ENCODE measurements at places on chromosomes 12 and 14. TPM values are rescaled to one million over a fixed set of nuclear protein-coding genes. Genes with fewer than 3 reads are reported as not detected.

DNA sequence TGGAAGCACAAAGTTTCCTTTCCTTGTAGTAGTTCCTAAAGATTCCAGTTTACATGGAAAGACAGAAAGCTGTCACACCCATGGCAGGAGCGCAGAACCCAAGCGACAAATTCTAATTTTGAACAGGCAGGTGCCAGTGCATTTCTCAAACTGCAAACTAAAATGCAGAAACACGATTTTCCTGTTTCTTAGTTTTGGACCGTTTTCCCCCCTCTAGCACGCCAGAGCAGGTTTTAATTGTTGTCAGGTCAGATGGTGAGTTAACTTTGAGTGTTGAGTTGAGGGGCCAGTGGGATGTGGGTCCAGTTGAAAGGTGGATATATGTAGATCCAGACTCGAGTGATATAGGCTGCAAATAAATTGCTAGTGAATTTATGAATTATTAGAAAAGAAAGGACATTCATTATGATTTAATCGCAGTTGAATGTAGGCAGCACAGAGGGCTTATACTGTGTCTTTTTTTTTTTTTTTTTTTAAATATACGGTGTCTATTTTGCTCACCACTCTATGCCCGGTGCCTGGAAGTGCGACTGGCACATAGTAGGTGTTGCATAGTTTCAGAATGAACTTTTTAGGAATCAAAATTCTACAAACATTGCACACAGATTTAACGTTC is 909 bp upstream of the ETFBKMT start:
- DNase-seq = no peak

GRCh38 chr12:91870872-91871707 is 274.6 kb downstream of the BTG1 start:
- peak; percentile 65 for DNase-seq

KIF5A gene
- total RNA-seq = 0.72 TPM

DNA sequence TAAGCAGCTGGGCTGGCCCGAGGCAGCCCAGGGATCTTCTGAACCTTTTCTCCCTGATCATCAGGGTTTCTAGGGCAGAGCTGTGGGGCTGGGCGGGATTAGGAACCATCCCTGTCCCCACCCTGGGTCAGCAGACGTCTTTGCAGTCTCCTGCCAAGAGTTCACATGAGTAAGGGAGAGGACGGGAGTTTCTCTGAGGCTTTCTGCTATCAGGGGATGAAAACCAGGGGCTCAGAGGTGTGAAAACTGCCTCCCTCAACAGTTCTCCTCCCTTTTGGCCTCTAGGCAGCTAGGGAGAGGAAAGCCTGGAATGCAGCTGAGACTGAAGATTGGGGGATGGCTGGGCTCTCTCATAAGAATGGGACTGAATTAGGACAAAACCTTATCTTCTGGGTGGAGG is 7.9 kb downstream of the ZNF385A start:
- no peak for DNase-seq

- DNase-seq = no peak
These were observed 179.7 kb downstream of the PDZRN4 start for GRCh38 chr12:41367726-41368405.

ART4 gene
- total RNA-seq = not detected

DNA sequence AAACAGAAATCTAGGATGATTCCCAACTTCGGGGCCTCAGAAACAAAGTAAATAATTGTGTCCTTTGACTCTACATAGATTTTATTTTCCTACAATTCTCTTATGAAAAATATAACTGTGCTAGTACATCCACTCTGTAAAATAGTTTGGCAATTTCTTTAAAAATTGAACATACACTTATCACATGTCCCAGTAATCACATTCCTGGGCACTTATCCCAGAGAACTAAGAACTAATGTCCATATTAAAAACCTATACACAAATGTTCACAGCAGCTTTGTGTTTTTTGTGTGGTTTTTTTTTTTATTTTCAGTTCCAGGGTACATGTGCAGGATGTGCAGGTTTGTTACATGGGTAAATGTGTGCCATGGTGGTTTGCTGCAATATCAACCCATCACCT is 99.0 kb downstream of the KCNH5 start:
- DNase-seq = no peak

GARIN6 gene
- not detected for total RNA-seq

OR5AU1 gene
- not detected for total RNA-seq

DNA sequence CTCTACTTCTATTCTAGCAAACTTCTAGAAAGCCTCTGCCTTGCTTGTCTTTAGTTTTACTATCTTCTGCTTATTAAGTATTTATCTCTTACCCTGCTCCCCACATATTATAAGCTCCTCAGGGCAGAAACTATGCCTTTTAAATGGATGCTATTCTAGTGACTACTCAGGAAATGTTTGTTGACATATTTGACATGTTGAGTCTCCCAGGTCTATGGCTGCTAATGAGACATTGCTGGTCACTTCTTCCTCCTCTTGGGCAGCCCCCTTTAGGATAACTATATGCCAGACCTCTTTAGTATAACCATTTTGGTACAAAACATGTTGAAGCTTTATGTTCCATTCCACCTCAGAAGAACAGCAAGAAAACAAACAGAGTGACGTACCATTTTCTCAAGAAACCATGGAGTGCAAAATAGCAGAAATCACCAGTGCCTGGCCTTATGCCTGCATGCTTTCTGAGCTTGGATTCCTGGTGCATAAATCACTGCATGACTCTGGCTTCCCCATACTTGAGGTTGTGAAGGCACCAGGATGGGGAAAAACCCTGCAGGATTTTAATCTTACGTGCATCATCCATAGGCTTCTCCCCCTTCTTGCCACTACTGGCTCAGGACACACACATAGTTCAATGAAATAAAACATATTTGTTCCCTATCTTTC is 202.6 kb downstream of the TMX1 start:
- no peak for DNase-seq

- no peak for DNase-seq
These were observed 362.1 kb downstream of the RAD51B start for GRCh38 chr14:68181519-68182326.

DNA sequence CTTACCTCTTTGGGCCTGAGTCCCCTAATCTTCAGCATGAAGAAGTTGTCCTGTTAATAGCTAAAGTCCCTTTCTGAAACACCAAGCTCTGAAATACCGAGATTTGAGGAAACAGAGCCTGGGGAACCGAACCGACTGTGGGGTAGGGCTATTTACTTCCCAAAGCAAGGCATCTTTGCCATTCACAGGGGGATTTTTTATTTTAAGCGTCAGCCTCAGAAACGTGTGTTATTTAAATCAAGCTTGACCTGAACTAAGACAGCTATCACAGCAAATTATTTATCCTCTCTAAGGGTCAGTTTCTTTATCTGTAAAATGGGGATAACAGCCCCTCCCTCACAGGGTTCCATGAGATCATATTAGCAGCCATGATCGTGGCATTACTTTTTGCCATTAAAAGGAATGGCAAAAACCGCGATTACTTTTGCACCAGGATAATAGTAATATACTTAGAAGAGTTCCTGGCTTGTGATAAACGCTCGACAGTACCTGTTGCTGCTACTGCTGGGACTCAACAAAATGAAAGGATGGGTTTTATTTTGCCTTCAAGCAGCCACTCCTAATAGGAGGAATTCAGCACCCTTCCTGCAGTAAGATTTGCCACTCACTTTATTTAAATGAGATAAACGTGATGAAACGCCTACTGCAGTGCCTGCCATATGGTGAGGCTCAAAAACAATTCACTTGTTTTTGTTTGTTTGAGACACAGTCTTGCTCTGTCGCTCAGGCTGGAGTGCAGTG is 1.3 kb upstream of the CORO1C start:
- DNase-seq = no peak

MMP19 gene
- total RNA-seq = not detected

DNA sequence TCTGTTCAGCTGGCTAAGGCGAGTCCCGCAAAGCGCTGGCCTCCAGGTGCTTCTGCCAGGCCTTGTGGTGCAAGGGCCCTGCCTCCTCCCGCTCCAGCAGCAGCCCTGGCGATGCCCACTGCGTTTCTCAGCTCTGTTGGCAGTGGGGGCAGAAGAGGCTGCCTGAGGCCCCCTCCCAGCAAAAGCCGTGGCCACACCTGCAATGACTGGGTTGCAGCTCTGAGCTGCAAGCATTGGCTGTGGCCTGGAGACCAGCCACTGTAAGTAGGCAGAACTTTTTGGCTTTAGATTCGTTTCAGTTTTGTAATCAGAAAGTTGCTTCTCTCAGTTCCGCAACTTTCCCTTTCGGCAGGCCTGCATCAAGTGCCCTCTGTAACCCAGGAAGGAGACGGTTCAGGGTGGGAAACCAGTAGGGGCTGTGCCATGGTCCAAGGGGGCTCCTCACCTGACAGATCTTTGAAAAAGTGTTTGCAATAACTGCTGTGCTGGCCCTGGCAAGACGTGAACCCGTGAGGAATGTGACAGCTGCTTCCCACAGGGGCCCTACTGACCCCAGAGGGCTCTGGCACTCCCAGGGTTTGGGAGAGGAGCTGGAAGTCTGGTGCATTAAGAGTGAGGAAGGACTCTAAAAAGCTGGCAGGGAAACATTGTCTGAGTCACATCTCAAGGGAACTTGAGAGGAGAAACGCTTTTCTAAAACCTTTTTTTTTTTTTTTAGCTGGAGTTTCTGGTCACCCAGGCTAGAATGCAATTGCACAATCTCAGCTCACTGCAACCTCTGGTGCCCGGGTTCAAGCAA is 54.5 kb upstream of the MAX start:
- DNase-seq = no peak

All from CD4-positive, CD25-positive, alpha-beta regulatory T cell (primary cell).